CD8-positive, alpha-beta memory T cell (primary cell): ENCODE measurements at places on chromosomes 3 and 15.

- no peak for DNase-seq
Observed at GRCh38 chr15:33163816-33164215, 30.7 kb downstream of the FMN1 start.

DNA sequence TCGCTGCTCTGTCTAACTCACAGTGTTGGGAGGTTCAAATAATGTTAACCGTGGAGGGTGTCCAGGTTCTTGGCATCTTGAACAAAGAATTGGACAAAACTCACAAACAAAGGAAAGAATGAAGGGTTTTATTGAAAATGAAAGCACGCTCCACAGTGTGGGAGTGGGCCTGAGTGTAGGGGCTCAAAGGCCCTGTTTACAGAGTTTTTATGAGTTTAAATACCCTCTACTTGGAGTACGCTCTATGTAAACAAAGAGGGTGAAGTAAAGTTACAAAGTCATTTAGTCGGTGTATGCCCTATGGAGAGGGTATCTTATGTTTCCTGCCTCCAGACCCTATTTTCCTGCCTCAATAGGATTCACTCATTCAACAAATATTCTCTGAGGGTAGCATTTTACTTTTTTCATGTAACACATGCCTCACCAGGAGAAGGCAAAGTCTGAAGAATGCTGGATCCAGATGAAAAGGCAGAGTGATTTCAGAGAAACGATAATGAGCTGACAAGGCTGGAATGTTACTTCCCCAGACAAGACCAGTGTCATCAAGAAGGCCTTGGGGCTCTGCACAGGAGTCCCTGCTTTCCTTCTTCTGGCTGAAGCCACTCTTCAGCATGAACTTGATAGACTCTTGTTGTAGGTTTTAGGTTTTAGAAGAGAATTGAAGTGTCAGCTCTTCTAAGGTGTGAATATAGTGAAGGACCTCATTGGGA is 163.6 kb downstream of the FAM43A start:
- no peak for DNase-seq

- DNase-seq = no peak
Observed at GRCh38 chr15:40486066-40486770, 15.4 kb downstream of the CHST14 start.

- no peak for DNase-seq
Observed at GRCh38 chr3:149658744-149659497, 1.1 kb upstream of the WWTR1 start.

DNA sequence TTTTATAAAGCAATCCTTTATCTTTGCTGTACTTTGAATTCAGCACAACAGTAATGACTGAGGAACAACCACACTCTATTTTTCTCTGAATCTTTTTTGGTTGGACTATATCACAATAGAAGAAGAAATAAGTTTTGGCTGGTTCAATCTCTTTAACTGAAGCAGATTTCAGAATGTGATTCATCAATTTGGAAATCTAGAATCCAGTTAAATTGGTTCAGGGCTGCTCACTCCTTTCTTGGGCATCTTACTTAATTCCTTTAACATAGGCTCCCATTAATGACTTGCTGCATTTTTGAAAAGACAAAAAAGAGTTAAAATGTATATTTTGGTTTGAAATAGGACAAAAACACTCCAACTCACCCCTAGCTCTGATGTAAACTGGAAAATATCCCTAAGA is 688.3 kb upstream of the NECTIN3 start:
- DNase-seq = no peak

GRCh38 chr3:118850687-118851086 is 184.0 kb downstream of the IGSF11 start:
- DNase-seq = no peak
